ENCODE measurements at places on chromosomes 5 and 9.

- no peak for DNase-seq
These were observed 56.8 kb downstream of the HMGCS1 start for GRCh38 chr5:43256261-43256966.

DNA sequence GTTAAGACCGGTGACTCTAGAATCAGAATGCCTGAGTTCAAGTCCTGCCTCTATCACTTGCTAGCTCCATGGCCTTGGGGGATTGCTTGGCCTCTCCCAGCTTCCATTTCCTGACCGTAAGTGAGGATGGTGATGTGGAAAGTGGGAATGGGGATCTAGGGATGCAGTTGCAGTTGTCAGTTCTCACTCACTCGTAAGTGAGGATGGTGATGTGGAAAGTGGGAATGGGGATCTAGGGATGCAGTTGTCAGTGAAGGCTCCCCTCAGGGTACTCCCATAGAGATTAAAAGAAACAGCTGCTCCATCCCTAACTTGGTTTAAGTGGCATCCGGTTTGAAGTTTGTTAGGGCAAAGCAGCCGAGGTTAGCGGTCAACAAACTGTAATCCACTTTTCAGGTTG, 3.0 kb upstream of the IL9 start:
- DNase-seq, result no peak

GRCh38 chr5:9731159-9731558, 101.0 kb upstream of the TAS2R1 start:
- DNase-seq, result no peak

DNA sequence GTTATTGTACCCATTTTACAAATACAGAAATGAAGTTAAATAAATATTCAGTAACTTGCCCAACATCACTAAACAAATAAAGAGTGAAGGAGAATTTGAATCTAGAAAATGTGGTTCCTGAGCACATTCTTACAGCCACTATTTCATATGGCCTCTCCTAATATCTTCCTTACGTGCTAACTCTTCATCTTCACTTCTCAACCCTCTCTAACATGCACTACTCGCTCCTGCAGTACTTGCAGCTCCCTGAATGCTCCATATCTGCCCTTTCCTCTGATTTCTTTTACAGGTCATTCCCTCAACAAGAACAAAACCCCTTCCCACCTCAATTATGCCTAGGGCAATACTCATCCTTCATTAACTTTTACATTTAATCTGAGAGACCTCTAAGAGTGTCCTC, 711.5 kb downstream of the CETN3 start:
- DNase-seq, result no peak

DNA sequence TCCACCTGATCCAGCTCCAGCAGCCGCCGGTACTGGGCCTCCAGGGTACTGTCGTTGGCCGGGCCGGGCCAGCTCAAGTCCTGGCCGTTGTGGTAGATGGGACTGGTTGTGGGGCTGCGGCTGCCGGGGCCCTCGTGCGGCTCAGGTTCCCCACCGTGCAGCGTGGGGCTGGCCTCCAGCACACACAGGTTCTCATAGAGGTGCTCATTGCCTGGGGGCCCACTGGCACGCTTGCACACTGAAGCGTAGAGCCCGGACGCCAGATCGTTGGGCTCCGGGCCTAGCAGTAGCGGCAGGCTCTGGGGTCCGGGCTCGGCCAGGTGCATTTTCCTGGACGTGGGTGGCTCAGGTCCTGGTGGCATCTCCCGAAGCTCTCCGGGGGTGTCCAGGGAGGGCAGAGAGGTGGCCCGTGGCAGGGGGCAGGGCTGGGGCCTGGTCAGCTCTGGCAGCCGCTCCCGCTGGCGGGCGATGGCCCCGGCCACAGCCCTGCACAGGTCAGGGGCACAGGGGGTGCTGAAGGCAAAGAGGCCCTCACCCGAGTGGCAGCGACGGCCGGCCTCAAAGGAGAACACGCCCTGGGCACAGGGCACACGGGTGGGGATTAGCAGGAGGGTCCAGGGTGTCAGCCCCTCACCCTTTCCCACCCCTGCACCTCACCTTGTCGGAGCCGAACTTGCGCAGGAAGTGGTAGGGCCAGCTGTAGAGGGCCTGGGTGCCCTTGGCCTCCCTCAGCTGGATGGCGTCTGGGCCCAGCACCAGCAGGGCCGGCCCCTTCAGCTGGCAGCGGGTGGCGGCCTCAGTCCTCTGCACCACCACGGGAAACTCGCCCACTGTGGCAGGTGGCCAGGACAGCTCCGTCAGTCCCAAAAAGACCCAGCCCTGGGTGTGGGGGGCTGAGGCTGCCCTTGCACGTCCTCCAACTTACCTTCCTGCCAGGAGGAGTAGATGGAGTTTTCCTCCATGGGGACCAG, 5.3 kb downstream of the DOK3 start:
- no peak for DNase-seq

GRCh38 chr9:91954841-91955471, 4.9 kb upstream of the ROR2 start:
- DNase-seq, result no peak

GRCh38 chr5:78518365-78519197, 130.0 kb downstream of the LHFPL2 start:
- no peak for DNase-seq

DNA sequence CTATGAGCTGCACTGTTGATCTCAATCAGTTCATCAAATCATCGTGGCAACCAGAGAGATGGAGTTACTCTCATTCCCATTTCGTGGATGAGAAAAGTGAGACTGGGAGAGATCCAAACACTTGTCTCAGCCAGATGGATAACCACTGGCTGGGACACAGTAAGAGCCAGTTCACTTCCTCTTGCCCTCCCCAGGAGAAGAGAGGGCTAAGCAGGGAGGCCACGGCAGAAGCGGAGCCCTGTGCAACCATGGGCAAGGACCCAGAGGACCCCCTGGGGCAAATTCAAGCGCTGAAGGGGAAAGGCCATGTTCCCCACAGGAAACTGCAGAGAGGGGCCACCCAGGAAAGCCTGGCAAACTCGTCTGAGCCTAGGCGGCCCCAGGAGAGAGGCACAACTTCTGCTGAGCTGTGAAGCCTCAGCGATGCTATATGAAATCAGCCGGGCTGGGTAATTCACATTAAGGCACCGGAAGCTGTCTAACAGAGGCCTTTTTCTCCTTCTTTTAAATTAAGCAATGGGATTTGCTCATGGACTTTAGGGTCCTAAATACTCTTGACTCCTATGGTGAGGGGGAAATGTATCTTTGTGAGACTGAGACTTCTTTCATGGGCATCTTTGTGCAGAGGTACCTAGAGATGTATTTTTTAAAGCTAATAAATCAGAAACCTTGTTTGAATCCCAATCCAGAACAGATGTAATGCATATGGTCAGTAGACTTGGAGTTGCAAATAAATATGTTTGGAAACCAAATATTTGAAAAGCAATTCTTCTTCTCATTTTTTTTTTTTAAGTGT, 137.1 kb upstream of the SMIM23 start:
- no peak for DNase-seq

DNA sequence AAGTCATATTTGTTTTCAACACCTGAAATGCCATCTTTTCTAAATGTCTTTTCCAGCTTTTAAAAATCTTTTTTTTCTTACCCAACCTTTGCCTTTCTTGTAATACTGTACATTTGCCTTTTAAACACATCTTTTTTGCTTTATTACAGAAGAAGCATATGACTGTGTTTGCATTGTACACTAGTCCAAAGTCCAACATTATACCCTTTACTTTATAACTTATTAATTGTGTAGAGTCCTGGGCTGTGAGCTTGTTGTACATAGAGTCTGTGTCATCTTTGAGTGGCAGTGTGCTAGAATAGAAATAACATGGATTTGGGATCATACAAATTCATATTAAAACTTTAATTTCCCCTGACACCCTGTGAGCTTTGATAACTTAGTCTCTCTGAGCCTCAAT, 23.7 kb downstream of the CWC27 start:
- DNase-seq, result no peak

DNA sequence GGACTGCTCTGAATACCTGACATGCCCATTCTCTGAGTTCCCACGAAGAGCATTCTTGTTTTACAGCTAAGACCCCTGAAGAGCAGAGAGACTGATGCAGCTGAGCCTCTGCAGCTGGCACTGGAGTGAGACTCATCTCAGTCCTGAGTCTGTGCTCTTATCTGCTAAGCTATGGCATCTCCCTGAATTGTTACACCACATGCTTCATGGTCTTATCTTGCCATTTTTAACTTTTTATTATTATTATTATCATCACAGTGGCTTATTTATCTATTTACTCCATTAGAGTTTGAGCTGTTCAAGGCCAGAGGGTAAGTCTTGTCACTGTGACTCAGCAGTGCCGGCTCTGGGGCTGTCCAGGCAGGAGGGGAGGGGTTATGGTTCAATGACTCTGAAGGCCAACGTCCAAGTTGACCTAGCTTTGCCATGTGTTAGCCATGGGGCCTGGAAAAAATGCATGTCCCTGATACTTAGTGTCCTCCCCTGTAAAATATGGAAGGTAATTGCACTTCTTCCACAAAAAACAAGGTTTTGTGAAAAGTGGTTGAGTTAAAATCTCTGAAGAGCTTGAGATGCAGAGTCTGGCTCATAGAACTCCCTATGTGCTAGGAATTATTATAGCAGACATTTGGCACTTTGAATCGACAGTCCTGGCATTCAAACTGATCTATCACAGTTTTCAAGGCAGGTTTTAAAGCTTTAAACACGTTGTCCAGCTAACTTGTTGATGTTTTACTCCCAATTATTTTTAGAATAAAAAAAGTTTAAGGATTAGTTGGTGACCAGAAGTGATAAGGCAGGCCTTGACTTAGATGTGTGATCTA, 94.6 kb downstream of the ALDH1A1 start:
- no peak for DNase-seq

GRCh38 chr9:129713402-129713679, 39.5 kb downstream of the PTGES start:
- DNase-seq, result no peak

DNA sequence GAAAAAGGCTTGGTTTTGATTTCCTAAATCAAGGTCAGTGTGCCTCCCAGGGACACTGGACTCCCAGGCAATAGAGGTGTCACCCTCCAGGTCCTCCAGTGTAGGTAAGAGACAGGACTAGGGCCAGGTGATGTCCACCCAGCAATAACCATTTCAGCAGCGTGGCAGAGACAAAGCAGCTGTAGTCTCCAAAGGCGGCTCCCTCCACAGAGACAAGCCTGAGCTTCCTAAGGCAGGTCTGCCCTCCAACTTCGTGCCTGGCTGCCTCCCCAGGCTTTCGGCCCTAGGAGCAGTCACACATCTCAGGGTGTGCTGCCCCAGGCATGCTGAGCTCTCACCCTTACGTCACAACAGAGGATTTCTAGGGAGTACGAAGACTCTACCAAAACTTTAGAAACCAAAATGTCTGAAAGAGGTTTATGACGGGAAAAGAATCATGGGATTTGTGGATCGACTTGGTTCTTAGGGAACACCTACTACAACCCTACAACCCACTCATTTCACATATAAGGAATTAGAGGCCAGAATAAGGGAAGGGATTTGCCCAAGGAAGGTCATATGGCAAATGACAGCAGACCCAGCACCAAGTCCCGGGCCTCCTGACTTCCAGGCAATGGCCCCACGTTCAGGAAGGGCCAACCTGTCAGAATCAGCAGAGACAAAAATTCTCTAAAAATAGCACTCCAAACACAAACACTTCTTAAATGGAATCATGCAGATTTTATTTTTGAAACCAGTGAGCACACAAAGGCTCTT, 105.5 kb downstream of the KLHL3 start:
- no peak for DNase-seq

- DNase-seq, result no peak
These were observed 200.2 kb downstream of the PLK2 start for GRCh38 chr5:58259685-58260152.

GRCh38 chr9:121235512-121235911, 32.5 kb upstream of the GSN start:
- no peak for DNase-seq

DNA sequence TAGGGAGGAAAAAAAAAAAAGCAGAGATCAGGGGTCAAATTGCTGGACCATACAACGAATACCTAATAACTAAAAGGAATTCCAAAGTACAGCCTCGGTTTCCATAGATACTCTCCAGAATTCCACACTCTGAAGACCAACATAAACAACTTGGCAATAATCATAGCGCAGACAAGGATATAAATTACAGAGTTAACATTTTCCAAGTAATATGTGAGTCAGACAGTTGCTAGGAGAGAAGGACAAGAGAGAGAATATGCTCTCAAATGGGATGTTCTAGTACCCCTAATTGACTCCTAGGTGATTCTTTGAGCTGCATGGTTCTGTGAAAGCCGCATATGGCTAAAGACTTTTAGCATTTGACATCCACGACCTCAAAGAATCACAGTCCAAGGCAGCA, 165.2 kb downstream of the FRMD3 start:
- no peak for DNase-seq

DNA sequence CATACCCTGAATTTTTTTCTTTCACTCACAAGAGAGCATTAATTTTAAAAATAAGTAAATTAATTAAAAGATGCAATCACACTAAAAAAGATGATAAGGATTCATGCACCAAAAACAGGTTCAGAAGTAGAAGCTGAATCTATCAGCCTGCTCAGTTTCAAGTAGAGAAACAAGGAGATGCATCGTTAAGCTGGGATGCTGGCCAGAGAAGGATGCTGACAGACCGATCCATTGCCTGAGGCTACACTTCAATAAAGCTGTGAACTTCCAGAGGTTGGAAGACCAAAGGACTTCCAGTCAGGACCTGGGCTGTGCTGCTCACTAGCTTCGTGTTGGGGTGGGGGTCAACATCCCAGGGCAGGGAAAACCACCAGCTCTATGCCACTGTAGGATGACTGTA, 457.7 kb downstream of the EFNA5 start:
- DNase-seq, result no peak

DNA sequence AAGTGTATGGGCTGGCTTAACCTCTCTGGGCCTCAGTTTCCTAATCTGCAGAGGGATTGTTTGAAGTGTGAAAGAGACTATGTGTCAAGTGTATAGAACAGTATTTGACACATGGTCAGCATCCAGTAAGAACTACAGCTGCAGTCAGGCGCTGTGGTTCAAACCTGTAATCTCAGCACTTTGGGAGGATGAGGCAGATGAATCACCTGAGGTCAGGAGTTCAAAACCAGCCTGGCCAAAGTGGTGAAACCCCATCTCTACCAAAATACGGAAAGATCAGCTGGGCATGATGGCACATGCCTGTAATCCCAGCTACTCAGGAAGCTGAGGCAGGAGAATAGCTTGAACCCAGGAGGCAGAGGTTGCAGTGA, 31.9 kb upstream of the STING1 start:
- DNase-seq, result no peak

DNA sequence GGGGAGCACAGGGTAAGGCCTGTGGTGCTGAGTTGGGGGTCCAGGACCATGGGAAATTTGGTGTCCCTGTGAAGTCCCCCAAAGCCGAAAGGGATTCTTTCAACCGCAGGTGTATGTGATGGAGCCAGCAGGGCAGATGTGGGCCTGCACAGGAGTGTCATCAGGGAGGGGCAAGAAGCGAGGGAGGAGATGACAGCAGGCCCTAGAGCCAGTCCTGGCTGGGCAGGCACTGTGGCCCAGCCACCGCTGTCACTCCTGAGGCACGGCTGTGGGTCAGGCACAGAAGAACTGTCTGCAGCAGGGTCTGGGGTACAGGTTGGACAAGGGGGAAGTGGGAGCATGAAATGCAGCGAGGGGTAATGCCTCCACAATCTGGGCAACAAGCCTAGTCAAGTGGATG, 4.8 kb downstream of the HK3 start:
- DNase-seq, result no peak
